Activated CD8-positive, alpha-beta memory T cell treated with anti-CD3 and anti-CD28 coated beads for 4 hours (primary cell): ENCODE measurements at places on chromosomes 11 and 22.

DNA sequence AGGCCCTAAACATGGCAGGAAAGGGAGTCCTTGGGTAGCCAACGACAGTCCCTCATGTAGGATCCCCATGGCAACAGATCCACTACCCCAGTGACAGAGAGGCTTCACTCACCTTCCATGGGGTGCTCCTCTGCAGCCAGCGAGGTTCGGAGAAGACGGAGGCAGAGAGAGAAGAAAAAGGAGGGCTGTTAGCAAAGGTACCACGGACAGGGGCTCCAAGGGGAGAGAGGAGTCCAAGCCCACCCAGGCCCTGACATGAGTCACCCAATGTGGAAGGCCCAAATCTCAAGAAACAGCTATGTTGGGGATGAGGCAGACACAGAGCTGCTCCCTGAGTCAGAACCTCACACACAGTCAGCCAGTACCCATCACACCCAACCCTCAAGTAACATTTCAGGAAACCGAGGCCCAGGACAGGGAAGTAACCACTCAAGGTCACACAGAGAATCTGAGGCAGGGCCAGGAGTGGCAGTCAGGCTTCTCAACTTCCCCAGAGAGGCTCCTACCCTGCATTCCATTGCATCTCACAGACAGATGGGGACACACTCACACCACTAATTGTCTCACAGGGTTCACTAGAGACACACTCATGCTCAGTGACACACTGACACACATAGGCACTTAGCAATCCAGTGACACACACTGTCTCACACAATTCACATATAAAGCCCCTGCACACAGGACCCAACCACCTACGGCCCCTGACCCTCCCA is 25.2 kb downstream of the NRXN2 start:
- DNase-seq = no peak

GRCh38 chr11:131465039-131465438 is 94.6 kb downstream of the NTM start:
- no peak for DNase-seq

GRCh38 chr11:14255238-14255534 is 103.8 kb downstream of the RRAS2 start:
- DNase-seq = no peak

DNA sequence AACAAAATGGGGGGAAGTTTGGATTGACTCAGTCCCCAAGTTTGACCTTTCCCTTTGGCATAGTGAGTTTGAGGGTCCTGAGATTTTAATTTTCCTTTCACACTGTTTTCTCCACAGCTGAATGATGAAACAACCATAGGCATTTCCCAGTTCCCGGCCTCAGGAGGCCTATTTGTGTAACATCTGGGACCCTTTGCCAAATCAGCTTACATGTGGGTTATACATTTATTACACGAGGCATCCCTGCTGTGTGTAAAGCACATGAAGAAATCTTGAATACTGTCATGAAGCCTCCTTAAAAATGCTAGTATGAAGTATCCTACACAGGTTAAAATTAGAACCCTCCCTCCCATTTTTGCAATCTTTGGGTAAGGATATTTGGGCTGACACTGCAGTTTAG is 44.6 kb upstream of the SPON1 start:
- no peak for DNase-seq

- no peak for DNase-seq
Measured at GRCh38 chr22:48340191-48340590, 1487.5 kb downstream of the BRD1 start.

DNA sequence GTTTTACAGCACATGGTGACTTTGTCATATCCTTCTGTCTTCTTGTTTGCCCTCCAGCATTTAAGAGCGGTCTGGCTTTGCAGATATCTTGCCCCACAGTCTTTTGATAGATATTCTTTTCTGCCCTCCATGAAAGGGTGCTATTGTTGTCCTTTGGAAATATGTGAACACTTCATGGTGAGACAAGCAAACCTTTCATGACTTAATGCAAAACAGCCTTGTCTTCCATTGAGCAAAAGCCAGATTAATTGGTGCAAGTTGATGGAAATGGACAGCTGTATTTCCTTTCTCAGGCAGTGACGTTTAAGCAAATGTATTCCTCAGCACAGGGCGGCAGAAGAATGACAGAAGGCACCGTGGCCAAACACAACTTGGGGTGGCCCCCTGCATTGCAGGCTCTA is 4.4 kb downstream of the DCPS start:
- no peak for DNase-seq

DNA sequence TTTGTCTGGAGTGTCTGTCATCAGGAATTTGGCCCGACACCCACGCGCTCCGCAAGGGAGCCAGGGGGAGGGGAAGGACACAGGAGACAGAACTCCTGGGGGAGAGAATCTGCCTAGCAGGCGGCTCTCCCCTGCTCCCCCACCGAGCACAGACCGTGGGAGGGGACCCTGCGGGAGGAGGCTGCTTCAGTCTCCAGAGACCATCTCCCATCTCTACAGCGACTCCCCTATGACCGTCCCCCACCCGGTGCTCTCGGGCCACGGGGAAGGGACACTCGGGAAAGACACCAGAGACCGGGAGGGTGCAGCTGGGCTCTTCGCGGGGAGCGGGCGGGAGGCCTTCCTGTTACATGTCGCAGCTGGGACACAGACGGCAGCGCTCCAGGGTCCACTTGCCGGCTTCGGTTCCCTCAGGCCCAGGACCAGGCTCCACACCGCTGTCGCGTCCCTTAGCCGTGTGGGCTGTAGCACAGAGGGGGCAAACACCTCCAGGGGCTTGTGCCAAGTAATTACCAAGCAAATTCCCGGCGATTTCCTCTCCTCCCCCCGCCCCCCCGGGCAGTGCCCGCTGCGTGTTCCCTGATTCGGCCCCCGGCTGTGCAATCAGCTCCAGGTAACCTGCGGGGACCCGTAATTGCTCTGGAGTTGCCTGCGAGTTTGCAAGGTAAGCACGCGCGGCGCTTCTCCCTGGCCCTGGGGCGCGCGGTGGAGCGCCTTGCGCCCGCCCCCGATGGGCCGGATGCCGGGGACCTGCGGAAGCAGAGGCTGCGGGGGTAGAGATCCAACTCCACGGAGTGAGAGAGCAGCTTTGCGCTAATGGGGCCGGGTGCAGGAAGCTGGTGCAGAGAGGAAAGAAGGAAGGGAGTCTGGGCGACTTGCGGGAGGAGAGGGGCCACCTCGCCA is 155.1 kb upstream of the CADM1 start:
- DNase-seq = no peak

DNA sequence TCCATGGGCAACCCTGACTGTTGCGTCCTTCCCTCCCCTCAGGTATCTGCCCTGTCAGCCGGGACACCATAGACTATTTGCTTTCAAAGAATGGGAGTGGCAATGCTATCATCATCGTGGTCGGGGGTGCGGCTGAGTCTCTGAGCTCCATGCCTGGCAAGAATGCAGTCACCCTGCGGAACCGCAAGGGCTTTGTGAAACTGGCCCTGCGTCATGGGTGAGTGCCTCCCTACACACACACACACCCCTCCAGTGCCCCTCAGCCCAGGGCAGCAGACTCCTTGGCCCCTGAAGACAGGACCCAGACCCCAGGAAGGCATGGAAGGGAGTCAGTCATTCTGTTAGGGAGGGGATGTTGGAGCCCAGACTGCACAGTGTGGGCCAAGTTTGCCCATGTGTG is 17.9 kb upstream of the UVRAG start:
- DNase-seq = no peak

DNA sequence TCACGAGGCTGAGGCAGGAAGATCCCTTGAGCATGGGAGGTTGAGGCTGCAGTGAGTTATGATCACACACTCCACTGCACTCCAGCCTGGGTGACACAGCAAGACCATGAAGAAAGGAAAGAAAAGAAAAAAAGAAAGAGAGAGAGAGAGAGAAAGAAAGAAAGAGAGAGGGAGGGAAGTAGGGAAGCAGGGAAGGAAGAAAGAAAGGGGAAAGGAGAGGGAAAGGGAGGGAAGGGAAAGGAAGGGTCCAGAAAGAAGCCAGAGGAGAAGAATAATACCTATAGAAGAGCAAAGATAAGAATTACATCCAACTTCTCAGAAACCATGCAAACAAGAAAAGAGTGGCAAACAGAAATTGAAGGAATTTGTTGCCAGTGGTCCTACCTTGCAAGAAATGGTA is 17.2 kb upstream of the ZFTA start:
- no peak for DNase-seq

- peak; percentile 93 for DNase-seq
Measured at GRCh38 chr11:65857853-65858680, at the start of gene CFL1. TSS of gene CFL1 (minus strand) at chr11:65858180. CDS start at chr11:65858099, 81 bp downstream.

- no peak for DNase-seq
Measured at GRCh38 chr11:125995313-125995712, 49.5 kb downstream of the VSIG10L2 start.

- no peak for DNase-seq
Measured at GRCh38 chr11:36253238-36253637, 36.0 kb downstream of the COMMD9 start.

DNA sequence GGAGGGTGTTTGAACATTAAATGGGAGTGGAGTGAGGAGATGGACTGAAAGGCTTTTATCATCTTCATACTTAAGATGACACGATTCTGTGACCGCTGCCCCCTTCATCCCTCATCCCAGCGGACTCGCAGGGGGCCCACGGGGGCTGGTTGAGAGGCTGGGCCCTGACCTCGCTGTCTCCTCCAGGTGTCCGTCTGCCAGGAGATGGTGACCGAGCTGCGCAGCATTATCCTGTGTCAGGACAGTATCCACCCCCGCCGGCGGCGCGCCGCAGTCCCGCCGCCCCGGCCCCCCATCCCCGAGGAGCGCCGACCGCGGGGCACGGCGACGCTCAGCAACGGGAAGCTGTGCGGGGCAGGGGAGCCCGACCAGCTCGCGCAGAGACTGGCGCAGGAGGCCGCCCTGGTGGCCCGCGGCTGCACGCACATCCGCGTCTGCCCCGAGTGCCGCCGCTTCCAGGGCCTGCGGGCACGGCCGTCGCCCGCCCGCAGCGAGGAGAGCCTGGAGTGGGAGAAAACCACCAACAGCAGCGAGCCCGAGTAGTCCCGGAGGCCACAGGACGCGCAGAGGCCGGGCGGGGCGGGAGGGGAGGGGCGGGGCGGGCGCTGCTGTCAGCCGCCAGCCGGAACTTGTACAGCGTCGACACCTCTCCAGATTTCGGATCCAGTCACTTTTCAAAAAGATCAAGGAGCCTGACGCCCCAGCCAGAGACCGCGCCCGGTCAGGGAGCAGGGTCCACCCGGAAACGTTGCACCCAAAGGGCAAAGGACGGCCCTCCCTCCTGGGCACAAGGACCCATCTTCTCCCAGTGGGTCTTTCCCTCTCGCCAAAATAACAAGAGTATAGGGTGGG is 38.0 kb upstream of the TBCEL start:
- no peak for DNase-seq

- DNase-seq = no peak
Measured at GRCh38 chr22:48872271-48873190, 955.1 kb downstream of the BRD1 start.

DNA sequence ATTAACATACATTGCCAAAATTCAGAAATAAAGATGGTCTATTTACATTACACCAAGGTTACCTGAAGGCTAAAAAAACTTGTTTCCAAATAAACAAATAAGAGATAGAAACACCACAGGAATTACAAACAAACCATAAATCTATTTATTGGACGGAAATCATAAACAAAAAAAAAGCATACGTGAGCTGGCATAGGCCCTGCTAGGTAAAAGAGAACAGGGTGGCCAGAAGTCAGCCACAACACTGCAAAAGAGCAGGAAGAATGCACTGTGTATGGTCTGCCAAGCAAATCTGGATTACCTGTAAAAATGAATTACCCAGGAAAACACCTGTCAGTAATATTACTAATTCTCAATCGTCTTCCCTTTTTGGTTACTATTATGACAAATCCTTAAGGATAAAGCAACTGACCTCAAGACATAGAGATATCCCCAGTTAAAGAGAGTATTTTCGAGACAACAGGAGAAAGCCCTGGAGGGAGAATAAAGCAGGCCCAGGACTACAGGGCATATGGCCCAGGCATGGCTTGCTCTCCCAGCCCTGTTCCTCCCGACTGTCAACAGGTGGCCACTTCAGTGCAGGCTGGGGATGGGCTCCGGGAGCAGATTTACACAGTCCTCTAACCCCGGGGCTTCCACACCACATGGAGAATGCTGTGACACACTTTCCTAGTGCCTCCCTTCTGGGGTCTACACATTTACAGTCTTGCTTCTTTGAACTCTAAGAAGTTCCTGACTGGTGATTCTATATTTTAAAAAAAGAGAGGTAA is 18.0 kb downstream of the PPP2R1B start:
- DNase-seq = no peak

DNA sequence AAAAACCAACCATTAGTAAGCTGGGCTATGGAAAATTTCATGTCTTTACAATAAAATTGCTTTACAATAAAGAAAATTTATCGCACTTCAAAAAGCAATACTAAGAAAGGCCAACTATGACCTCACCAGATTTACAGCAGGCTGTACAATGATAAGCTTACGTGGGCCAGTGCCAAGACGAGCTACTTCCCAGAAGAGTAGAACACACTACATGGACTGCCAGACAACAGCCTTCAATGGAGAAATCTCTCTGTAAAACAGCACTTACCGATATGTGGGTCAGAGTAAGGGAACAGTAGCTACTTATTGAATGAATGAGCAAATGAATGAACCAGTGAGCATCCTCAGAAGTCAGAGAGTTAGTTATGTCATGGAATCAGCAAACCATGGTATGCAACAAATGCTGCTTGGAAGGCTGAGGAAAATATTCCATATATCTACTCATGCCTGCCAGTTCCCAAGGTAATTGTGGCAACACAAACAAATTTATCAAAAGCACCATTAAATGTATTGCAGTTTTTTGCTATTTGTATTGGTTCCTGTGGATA is 74.4 kb downstream of the SLC36A4 start:
- DNase-seq = no peak

GRCh38 chr11:119742263-119742861 is 13.4 kb upstream of the NECTIN1 start:
- no peak for DNase-seq

DNA sequence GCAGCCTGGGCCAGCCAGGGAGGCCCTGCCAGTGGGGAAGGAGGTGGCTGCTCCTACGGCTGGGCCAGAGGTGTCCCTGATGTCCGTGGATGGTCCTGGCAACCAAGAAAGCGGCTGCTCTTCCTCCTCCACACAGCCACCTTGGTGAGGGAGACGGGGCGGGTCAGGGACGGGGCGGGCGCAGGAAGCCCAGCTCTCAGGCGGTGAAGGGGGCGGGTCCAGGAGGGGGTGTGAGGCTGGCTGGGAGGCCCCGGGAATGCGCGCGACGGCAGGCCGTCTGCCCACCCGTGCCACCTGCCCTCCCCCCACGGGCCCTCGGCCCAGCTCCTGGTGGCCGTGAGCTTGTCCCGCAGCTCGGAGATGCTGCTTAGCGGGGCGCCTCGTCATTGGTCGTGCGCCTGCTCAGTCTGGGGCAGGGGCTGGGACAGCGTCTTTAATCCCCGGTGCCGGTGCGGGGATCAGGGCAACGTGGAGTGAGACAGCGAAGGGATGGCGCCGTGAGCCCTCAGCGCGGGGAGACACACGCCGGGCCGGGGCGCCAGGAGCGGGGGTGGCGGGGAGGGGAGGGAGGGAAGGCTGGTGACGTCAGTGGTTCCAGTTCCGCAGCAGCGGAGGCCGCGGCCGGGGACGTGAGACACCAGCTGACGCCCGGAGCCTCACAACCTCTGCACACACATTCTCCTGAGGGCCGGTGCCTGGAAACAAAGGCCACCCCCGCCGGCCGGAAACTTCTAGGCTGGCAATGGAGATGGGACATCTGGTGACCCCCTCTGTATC is 6.7 kb upstream of the BRSK2 start:
- peak; percentile 69 for DNase-seq
